Renal cortex interstitium (tissue), 15 donors: ENCODE measurements at places on chromosomes 12 and 14. TPM values are rescaled to one million over a fixed set of nuclear protein-coding genes. Genes with fewer than 3 reads are reported as not detected.

Gene PPM1A
- polyA plus RNA-seq: 82.6 TPM

Gene KRT83
- not detected for polyA plus RNA-seq

Gene CHGA
- 0.14 TPM for polyA plus RNA-seq

Gene KRT75
- polyA plus RNA-seq: not detected

Gene KCNC2
- polyA plus RNA-seq: 0.86 TPM

Gene KRT71
- polyA plus RNA-seq: not detected

Gene C12orf60
- polyA plus RNA-seq: 4.4 TPM

Gene VRK1
- 27.6 TPM for polyA plus RNA-seq

Gene NR1H4
- 15.5 TPM for polyA plus RNA-seq

Gene MMP17
- 2.5 TPM for polyA plus RNA-seq

Gene TBPL2
- polyA plus RNA-seq: 0.07 TPM

Gene CISTR
- not detected for polyA plus RNA-seq

Gene PPM1H
- 27.1 TPM for polyA plus RNA-seq

Gene NEUROD4
- not detected for polyA plus RNA-seq

Gene ATL1
- 8.5 TPM for polyA plus RNA-seq

Gene KLRD1
- polyA plus RNA-seq: 0.53 TPM

Gene KCNMB4
- polyA plus RNA-seq: 25.7 TPM

Gene LLPH
- polyA plus RNA-seq: 42.8 TPM

Gene IGF1
- polyA plus RNA-seq: 12.3 TPM

Gene CDKN3
- polyA plus RNA-seq: 15.8 TPM

Gene RASAL1
- polyA plus RNA-seq: 6.3 TPM

Gene FAIM2
- polyA plus RNA-seq: 5.6 TPM

Gene OR4K1
- polyA plus RNA-seq: not detected

Gene OTX2
- polyA plus RNA-seq: not detected

Gene TAS2R9
- polyA plus RNA-seq: not detected

Gene OR6C2
- polyA plus RNA-seq: not detected

Gene CALCOCO1
- 141 TPM for polyA plus RNA-seq

Gene CHMP4A
- polyA plus RNA-seq: 56.9 TPM

Gene PPP2R5E
- polyA plus RNA-seq: 38.8 TPM

Gene CLEC9A
- 0.38 TPM for polyA plus RNA-seq

Gene KLHDC1
- polyA plus RNA-seq: 5.3 TPM

Gene DBX2
- not detected for polyA plus RNA-seq

Gene DLK1
- polyA plus RNA-seq: 9.8 TPM

Gene A2ML1
- 0.09 TPM for polyA plus RNA-seq

Gene LRRIQ1
- 35.8 TPM for polyA plus RNA-seq

Gene TMTC1
- 29.1 TPM for polyA plus RNA-seq

Gene NFATC4
- polyA plus RNA-seq: 58.4 TPM

Gene IL22
- not detected for polyA plus RNA-seq

Gene RNF212B
- polyA plus RNA-seq: 1.1 TPM

Gene LRIG3
- polyA plus RNA-seq: 39.9 TPM

Gene ZFHX2
- 10.1 TPM for polyA plus RNA-seq

Gene RPAP3
- polyA plus RNA-seq: 40.8 TPM

Gene GALNT9
- 12.7 TPM for polyA plus RNA-seq

Gene TMEM229B
- polyA plus RNA-seq: 2.2 TPM

Gene TTC8
- 35.9 TPM for polyA plus RNA-seq

Gene CPNE6
- polyA plus RNA-seq: not detected

Gene SRSF5
- polyA plus RNA-seq: 727 TPM

Gene CLEC4C
- polyA plus RNA-seq: not detected

Gene GALNT4
- 8.8 TPM for polyA plus RNA-seq

Gene SYNE3
- 2.2 TPM for polyA plus RNA-seq

Gene AMHR2
- 0.29 TPM for polyA plus RNA-seq

Gene NDRG2
- polyA plus RNA-seq: 140 TPM

Gene SYCP3
- 0.73 TPM for polyA plus RNA-seq

Gene TMEM63C
- polyA plus RNA-seq: 0.57 TPM

Gene PRH2
- polyA plus RNA-seq: 0.56 TPM

Gene MYH6
- polyA plus RNA-seq: 0.20 TPM

Gene KRT72
- not detected for polyA plus RNA-seq

Gene ESR2
- polyA plus RNA-seq: 1.1 TPM

Gene DNAI7
- 4.4 TPM for polyA plus RNA-seq
